ENCODE measurements at places on chromosomes 7 and 10.

DNA sequence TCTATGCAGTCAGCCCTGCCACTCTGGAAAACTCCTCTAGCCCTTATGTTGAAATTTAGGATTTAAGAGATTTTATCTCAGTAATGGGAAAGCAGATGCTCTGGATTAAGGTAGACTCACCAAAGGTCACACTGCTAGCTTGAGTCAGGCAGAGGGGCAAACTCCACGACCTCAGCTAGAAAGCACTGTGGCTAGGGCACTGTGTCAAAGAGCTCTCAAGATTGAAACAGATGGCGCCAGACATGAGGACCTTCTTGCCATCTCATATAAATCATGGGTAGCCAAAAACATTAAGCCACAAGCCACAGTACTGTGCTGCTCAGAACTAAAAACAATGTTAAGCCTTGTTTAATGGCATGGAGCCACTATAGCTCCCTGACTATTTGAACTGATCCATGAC, 188.7 kb downstream of the DNAJC1 start:
- no peak for DNase-seq

DNA sequence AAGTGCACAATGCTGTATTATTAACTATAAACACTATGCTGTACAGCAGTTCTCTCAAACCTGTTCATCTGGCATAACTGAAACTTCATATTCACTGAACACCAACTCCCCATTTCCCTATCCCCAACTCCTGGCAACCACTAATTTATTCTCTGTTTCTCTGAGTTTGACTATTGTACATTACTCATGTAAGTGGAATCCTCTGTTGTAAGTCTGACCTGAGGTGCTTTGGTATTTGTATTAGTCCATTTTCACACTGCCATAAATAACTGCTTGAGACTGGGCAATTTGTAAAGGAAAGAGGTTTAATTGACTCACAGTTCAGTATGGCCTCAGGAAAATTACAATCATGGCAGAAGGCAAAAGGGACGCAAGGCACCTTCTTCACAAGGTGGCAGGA, 266.3 kb downstream of the PPP1R3A start:
- DNase-seq: no peak

DNA sequence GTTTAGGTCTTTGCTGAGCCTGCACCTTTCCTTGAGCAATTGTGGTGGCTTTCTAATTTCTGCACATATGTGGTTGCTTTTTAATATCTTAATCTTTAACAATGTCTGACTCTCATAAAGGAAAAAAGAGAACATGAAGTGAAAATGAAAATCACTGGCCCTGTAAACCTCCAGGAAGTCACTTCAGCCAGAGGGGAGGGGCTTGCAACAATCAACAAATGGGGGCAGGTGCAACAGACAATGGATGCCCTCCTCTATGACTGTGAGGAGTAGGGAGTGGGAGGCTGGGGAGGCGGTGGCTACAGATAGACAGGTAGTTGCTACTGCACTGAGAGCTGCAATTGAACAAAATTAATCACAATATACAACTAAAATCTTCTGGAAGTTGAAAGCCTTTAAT, 1377.4 kb downstream of the XPNPEP1 start:
- no peak for DNase-seq

DNA sequence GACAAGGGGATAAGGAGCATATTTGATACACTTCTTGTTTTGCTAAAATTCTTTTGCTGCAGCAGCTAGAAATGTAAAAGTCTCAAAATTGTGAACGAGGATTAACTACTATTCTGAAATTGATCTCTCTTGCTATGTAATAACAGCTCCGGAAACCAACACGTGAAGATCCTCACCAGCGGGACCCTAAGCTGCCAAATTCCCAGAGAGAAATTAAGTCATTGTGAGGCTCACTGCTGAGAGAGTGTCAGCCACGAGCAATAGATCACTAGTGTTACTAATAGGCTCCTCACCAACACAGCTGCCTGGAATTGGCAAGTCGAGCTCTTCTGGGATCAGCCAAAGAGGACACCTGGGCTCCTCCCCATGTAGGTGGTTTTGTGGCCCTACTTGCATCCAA, 5.6 kb upstream of the VWA2 start:
- no peak for DNase-seq

DNA sequence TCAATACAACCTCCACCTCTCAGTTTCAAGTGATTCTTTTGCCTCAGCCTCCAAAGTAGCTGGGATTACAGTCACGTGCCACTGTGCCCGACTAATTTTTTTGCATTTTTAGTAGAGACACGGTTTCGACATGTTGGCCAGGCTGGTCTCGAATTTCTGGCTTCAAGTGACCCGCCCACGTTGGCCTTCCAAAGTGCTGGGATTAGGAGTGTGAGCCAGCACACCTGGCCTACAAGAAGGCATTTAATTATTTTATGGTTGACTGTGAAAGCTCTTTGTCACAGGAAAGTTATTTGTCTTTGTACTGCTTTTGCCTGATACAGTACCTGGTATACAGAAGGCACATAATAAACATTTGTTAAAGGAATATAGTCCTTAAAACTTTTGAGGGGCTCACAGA, 12.9 kb downstream of the MYOZ1 start:
- no peak for DNase-seq

DNA sequence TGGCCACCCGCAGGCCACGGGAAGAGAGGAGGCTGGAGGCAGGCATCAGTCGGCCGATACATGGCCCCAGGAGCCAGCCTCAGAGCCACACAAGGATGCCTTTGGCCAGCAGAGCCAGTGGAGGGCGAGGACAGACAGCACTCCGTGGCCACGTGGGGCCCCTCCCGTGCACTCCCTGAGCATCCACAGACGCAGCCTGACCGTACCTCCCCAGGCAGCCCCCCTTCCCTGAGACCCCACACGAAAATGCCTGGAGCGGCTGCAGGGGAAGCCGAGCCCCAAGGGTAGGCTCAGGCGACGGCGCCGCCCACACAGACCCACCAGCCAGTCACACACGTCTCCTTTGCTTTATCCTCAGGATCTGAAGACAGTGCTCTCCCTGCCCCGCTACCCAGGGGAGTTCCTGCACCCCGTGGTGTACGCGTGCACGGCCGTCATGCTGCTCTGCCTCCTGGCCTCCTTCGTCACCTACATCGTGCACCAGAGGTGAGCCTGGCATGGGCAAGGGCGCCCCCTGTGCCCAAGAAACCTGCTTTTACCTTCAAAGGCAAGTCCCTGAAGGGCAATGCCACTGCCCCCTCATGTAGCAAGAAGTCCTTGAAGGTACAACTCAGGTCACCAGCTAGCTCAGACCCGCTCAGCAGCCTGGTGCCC, 9.0 kb downstream of the ADGRA1 start:
- no peak for DNase-seq

DNA sequence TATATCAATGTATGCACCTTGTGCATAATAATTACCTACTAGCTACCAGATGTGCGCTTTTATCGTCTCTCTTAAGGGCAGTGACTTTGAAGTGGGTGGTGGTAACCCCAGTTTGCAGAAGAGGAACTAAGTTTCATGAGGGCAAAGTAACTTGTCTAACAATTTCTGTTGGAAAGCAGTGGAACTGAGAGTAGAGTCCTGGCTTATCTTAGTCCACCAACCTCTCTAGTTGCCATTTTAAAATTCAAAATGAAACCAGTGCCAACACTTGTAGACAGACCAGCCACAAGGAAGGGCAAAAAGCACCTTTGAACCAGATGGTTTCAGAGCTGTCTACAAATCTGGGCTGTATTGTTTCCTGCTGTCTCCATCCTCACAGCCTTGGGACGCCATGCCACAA, 32.0 kb upstream of the RBM20 start:
- no peak for DNase-seq

- no peak for DNase-seq
Measured at GRCh38 chr10:112715581-112715980, 234.5 kb upstream of the TCF7L2 start.

GRCh38 chr10:50604049-50604640, 19.6 kb downstream of the SGMS1 start:
- DNase-seq: peak; percentile 57

GRCh38 chr10:3805201-3805790, 20.3 kb upstream of the KLF6 start:
- DNase-seq: peak; percentile 22

DNA sequence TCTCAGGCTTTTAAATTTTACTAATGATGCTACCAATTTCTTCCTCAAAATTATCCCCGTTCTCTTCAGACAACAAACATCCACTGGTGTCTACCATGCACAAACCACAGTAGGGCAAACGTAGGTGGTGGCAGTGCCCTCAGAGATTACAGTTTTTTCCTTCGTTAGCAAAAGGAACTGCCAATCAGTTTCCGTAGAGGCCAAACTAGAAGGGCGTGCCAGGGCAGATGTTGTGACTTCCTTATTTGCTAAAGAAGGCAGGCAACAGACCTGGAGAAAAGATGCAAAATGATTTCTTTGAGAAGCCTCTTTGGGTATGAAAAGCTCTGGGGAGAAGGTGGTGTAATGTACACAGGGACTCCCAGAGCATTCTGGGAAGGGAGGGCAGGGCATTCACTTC, 7.6 kb upstream of the FAM180A start:
- DNase-seq: no peak

DNA sequence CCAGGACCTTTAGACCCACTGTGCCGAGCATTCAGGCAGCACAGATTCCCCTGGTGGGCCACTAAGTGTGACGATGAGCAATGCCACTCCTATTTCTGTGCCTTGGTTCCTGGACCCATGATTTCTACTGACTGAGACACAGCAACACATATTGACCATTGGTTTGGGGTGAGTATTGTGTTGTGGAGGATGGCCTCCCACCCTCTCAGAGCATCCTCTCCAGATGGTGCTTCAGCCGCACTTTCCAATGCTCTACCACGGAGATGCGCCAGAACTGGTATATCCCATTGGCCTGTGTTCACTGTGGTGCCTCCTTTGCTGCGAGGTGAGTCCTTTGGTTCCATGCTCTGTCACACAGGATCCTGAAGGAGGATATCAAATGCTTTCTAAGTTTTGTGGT, 10.1 kb upstream of the GDF10 start:
- DNase-seq: no peak

DNA sequence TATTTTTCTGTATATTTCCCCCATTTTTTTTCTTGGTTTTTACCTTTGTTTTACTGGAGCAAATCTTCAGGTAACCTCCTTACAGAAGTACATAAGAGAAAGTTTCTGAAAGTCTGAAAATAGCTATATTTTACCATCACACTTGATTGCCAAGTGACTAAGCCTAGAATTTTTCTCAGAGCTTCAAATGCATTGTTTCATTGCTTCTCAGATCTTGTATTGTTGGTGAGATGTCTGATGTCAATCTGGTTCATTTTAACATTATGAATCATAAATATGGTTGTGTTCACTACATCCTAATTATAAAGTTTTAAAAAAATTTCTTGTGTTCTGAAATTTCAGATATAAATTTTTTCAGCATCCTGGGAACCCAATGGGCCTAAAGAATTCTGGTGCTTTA, 228.2 kb downstream of the AHR start:
- DNase-seq: no peak

GRCh38 chr7:87155788-87156187, 3.5 kb downstream of the DMTF1 start:
- no peak for DNase-seq

DNA sequence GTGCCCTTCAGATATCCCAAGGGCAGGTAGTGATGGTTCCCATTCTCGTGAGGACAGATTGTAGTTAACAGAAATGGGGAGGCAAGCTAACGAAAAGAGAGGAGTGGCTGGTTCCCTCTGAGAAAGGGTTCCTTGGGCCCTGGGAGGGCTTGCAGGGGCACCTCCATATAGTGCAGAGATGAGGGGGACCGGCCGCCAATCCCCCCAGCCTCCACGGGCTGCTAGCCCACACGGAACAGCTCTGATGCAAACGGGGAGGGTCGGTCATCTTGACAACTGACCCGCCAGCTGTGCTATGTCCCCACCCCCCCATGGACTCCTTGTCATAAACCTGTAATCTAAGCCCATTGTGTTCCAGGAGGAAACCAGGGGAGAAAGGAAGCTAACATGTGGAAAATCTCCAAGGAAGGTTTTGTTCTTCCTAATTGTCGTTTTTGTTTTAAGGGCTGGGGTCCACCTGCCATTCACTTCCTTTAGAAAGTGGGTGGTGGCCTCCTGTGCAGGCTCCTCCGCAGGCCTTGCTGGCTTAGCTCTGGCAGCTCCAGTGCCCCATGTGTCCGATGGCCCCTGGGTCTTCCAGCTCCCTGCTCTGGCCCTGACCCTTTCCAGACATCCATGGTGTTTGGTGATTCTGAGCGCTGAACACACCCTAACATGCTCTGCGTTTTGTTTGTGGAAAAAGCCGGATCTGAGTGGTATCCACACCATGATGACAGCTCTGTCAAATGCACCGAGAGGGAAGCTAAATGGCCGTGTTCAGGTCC, 15.9 kb downstream of the ADCY1 start:
- no peak for DNase-seq

- DNase-seq: no peak
Measured at GRCh38 chr10:86178401-86179152, 188.0 kb downstream of the GRID1 start.

GRCh38 chr10:21355591-21356011, 169.9 kb downstream of the SKIDA1 start:
- DNase-seq: no peak

DNA sequence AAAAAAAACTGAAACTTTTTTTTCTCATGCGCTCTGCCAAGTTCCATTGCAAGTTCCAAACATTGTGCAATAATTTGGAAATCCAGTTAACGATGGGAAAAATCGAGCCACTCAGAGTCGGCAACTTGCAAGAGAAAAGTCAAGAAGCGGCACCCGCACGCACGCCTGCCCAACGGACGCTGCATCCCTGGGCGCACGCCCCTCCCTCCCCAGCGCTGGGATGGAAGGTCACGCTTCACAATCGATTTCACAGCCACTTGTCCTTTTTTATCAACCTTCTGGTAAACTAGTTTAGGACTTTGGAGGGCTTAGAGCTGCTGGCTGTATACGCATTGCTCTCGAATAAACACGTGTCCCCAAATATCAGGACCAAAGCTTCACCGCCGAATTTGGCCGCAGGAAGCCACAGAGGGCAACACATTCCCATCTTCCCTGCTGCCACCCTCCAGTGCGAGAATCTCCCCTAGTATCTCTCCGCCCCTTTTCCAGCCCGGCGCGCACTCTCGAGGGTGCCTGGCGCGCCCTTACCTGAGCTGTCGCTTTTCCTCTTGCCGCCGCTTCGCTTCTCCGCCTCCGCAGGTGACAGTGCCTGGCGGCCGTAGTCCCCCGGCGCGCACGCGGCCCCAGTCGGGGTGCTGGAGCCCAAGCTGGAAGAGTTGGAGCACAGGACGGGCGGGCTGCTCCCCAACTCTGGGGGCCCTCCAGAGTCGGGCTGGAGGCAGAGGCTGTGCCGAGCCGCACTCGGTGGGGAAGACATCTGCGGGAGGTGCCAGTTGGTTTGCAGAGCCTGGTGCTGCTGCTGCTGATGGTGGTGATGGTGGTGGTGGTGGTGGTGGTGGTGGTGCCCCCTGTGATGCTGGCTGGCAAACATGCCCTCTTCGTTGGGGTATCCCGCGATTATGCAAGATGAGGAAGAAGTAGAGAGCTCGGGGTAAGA, 857 bp downstream of the MEOX2 start:
- DNase-seq: no peak

DNA sequence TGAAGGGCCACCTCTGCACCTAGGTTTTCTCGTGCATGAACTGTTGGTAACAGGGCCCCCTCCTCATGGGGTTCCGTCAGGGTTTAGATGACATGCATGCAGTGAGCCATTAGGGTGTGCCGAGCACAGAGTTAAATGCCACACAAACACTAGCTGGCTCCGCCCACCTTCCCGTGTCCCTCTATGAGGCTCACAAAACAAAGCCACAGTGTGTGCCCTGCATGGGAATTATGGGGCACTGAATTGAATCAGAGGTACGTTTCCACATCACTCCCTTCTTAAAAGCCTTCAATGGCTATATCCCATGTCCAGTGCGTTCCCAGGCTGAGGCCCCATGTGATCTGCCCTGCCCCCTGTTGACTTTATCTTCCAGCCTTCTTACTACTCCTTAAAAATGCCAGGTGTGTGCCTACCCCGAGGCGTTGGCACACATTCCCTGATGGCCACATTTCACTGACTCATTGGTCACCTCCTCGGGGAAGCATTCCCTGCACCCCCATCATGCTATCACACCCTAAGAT, 35.7 kb downstream of the GSDME start:
- DNase-seq: no peak

All from GF-D8 (cell line).